ENCODE measurements at places on chromosomes 11 and 22.

DNA sequence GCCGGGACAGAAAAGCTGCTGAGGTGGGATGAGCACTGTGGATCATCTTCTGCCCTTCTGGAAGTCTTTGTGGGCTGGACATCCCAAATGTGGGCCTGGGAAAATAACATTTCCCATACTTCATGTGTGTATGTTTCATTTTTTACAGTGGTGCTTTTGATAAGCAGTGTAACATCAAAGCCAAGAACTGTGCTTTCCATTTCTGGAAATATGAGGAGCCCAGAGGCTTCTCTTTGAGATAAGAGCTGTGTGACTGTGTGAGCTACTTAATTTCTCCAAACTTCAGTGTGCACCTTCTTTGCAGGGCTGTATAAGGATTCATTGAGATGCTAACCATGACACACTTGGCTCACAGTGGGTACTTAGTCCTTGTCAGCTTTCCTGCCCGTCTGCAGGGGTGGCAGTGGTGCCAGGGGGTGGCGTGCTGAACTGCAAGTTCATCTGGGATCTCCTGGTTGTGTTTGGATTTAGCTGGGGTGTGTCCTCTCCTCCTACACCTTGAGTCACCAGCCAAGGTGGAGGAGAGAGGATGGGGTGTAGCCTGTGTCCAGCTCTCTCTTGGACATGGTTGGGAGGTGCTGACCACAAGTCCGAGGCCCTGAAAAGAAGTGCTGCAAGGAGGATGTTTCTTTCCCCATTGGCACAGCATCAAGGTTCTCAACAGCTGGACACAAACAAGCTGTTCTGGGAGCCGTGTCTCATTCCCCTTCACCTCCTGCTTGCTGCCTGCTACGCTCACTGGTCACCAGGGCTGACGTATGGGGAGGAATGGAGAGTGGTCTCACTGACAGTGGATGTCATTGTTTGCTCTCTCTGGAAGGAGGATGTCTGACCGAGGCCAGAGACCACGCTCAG lies 139.4 kb downstream of the TEAD1 start:
- peak; percentile 35 for DNase-seq

GRCh38 chr11:8871962-8872361 lies 39.0 kb upstream of the AKIP1 start:
- DNase-seq = no peak

- no peak for DNase-seq
These were observed 19.7 kb downstream of the ALX4 start for GRCh38 chr11:44290208-44290607.

GRCh38 chr22:18024276-18024939 lies at the start of gene MICAL3:
Gene MICAL3, minus strand, starts transcription at chr22:18024561. Its CDS starts 117,749 bp downstream, at chr22:17906812.
- peak; percentile 89 for DNase-seq

- no peak for DNase-seq
These were observed 31.9 kb downstream of the ATG13 start for GRCh38 chr11:46649180-46649738.

Data from right kidney (tissue), 9 donors.